IPS-NIHi11 (cell line): ENCODE measurements at places on chromosomes 6 and 20.

- no peak for DNase-seq
Measured at GRCh38 chr6:52536424-52536916, 40.4 kb downstream of the TRAM2 start.

DNA sequence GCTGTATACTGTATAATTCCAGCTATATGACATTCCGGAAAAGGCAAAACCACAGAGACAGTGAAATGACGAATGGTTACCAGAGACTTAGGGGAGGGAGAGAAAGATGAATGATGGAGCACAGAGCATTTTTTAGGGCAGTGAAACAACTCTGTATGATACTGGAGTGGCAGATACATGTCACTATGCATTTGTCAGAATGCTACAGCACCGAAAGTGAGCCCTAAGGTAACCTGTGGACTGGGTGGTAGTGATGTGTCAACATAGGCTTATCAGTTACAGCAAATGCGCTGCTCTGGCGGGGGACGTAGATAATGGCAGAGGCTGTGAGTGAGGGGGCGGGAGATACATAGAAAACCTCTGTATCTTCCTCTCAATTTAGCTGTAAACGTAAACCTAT lies 201.3 kb upstream of the SSTR4 start:
- no peak for DNase-seq

DNA sequence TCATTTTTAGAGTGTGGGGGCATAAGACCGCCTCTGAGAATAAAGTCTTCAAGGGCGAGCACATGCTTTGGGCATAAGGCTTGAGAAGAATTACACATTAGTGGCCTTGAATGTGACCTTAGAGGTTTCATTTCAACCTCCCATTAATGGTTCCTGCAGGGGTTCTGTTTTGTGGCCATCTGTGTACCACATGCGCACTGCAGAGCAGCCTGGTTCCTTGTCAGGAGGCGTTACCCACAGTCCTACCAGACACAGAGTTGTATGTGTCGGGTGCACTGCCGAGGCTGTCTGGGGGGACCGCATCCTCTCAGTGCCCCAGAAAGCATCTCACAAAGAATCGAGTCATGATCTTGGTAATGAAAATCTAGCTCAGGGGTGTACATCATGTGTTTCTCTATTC lies 115.7 kb downstream of the B3GAT2 start:
- DNase-seq, result no peak

DNA sequence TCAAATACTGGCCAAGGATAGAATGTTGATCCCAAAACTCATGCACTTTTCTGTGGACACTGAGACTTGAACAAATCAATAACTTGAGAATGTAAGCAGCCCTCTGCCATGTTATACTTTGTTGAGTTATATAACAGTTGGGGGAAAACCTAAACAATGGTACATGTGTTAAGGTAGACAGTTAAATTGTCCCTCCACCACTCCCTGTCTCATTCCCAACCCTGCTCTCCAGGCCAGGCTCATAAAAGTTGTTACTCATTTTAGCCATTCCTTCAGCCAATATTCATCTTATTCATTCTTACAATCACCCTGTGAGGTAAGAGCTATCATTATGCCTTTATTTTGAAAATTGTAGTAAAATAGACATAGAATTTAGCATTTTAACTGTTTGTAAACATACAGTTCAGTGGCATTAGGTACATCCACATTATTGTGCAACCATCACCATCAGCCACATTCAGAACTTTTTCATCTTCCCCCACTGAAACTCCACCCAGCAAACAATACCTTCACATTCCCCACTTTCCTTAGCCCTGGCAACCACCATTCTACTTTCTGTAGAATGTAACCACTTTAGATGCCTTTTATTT lies 38.2 kb upstream of the IER3 start:
- DNase-seq, result no peak

DNA sequence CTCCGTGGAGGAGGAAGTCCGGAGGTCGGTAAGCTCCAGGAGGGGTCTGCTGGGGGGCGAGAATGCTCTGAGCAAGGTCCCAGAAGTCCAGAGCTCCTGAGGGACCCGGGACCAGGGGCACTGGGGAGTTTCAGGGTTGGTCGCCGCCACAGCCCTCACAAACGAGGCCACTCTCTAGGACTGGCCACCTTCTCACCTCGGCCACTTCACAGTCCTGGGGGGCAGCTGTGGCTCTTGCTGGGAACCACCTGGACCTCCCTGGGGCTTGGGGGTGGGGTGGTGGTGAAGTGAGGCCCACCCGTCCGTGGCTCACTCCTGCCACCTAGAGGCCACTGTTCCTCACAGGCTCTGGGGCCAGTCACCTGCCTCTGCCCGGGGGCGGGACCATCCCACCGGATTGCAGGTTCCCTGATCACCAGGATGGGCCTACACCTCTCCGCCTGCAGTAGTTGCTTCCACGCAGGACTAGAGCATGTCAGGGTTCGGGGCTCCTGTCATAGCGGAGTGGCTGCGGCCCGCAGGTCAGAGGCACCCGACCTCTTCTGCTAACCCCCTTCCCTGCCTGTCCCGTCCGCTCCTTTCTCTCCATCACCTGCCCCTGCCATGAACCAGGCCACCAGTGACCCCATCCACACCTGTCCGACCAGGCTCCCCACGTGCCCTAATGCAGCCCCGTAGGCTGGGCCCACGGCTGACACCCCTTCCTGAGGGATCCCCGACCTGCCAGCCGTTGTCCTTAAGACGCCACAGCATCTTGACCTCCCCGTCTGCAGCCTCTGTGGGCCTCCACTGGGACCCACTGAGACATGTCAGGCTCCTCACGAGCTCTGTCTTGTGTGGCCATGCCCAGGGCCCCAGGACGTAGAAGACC lies 5.1 kb upstream of the TCEA2 start:
- DNase-seq, result peak; percentile 92

DNA sequence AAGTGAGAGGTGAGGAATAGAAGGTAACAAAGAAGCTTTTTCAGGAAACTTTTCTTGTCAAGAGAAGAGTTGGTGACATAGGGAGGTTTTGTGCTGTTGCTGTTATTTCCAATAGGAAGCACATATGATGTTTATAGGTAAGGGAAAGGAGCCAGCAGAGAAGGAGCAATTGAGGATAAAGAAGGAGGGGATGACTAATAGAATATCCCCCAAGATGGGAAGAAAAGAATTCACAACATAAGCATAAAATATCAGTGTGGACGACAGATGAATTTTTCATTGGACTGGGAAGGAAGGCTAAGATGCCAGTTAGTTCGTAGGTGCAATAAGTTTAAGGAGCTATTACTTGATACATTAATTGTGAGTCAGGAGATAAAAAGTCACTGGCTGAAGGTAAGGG lies 8.5 kb upstream of the BEND6 start:
- no peak for DNase-seq

- no peak for DNase-seq
Measured at GRCh38 chr6:3088968-3089367, 20.7 kb downstream of the RIPK1 start.

DNA sequence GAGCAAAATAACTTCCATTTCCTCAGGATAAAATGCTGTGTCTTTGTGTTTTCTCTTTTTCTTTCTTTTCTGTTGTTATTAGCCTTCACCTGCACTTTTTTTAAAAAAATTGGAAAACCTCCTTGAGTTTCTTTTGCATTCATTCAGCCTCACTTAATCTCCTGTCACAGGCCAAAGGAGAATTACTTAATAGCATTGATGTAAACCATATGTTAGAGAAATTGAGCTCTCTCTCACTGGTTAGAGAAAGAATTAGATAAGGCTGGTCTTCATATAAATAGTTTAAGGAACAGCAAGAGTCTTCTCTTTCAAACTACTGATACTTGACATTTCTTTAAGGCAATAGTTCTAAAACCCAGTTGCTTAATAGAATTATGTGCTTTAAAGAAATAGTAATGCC lies 564.2 kb downstream of the TFAP2B start:
- DNase-seq, result no peak

DNA sequence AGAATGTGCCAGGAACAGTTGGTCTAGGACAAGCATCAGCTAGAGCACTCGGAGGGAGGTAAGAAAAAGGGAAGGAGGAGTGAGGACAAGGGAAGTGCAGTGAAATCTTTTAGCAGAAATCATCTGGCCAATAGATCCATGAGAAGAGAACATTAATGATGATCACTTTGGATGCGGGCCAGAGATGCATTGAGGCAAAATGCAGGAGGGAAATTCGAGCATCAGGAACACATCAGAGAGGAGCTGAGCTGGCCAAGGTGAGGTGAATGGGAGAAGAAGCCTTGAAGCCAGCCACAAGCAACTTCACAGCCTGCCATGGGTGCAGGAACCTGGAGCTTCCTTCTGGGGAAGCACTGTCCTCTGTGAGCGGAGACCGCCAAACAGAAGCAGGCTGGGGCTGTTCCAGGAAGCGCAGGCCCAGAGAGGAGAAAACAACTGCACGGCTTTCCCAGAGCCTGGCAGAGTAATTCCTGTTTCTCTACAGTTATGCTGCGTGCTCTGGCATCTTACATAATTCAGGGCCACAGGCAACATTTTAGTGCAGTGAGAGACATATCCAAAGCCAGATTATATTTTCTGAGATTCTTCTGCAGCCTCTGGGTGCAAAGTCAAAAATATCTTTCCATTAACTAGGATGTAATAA lies 143.8 kb downstream of the F13A1 start:
- no peak for DNase-seq

- DNase-seq, result no peak
Measured at GRCh38 chr6:12490904-12491571, 200.9 kb downstream of the EDN1 start.

GRCh38 chr6:75052491-75052890 lies 153.4 kb downstream of the COL12A1 start:
- no peak for DNase-seq

DNA sequence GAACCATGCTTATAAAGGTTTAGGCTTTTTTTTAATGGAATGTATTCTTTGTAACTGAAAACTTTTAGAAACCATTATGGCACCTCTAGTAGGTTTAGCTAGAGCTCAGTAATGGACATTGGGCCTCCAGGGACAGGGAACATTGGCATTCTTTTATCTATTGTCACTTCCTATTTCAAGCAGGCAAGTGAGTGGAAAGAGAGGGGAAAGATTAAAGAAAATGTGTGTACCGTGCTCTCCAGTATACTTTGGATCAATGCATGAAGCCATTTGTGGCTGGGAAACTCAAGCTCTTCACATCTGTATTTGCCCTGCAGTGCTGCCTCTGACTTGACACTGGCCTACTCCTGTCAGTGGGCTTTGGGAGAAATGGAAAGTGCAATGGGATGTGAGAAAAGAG lies 18.6 kb downstream of the RBM24 start:
- no peak for DNase-seq

- DNase-seq, result no peak
Measured at GRCh38 chr6:90811596-90812226, 224.8 kb upstream of the MAP3K7 start.

DNA sequence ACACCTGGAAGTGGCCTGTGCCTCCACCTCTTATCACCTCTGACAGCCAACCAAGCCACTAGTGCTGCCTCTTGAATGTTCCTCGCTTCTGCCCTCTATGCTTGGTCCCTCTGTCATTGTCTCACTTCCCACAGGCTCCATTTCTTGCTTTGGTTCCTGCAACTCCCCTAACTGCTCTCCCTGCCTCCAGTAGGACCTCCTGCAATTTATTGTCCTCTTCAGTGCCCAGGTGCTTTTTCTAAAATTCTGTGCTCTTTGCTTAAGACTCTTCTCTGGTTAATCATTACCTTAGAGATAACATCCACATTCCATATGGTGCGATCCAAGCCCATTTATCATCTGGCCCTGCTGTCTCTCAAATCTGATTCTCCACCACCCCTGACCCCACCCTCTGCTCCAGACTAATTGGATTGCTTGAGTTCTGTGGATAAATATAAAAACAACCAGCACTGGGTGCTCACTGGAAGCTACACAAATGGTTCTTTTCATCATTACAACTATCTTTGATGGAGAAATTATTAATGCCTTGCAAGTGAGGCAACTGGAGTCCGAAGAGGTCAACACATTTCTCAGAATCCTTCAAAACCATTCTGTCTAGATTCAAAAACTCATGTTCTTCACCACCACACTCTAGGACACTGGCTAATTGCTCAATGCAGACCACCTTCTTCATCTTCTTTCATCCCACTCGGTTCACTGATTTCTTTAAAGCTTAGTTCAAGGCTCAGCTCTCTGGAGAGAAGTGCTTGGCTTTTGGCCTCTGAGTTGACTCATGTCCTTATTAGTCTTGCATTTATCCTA lies 47.2 kb downstream of the FOXA2 start:
- no peak for DNase-seq

DNA sequence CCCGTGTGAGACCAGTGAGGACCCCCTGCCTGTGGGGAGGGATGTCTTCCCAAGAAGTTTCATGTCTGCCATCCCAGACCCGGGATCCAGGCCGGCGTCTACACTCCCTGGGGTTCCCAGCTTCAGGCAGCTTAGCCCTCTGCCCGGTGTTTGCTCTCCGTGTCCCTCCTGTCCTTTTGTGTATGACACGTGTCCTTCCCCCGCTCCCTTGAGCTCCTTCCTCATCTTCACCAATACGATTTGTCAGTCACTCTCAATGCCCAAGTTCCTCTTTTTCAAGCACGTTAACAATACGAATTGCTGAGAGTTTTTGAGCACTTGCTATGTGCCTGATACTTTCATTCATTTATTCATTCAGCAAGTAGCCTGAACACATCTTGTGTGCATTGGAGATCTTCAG lies 115.6 kb upstream of the PTPN1 start:
- DNase-seq, result no peak

- DNase-seq, result peak; percentile 8
Measured at GRCh38 chr6:132365281-132365907, 35.9 kb downstream of the MOXD1 start.

GRCh38 chr20:58708246-58708931 lies 15.8 kb downstream of the NPEPL1 start:
- DNase-seq, result no peak

DNA sequence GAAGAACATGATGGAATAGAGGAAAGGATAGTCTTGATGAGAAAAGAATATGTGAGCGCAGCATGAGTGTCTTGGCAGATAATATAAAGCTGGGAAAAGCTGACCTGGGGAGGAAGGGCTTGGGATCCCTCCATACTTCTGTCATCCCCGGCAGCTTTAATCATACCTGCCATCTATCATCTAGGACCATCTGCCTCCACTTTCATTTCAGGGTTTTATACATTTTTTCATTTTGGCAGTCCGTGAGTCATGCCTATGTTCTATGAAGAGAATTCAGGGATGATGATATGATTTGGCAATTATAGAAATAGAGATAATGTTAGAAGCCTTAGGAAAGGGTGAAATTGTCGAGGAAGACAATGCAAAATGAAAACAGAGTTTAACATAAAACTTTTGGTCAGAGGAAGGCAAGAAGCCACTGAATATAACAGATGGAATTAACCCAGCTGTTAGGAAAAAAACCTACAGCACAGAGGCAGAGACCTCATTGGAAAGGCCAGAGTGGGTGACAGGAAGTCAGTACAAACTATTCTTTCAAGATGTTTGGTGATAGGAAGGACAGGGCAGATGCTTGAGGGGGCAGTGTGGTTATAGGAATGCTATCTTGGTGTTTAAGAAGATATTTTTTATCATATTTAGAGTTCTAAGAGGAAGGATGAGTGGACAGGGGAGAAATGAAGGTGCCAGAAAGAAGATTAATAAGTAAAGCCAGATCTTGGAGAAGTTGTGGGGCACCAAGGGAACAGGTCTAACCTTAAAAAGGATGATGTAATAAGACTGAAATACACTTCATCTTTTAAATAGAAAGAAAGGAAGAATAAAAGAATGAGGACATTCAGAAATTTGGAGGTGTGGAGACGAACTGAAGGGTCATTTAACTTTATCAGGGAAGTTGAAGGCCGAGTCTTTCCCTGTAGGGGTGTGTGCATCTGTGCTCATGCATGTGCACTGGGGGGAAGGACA lies 37.8 kb downstream of the MARCKS start:
- no peak for DNase-seq
